ENCODE measurements at places on chromosomes 16 and 17. TPM values are rescaled to one million over a fixed set of nuclear protein-coding genes. Genes with fewer than 3 reads are reported as not detected.
A peak's percentile ranks its signal among the peaks of the same experiment; 100 is the strongest.

GAN gene
- total RNA-seq, result 14.8 TPM

DOC2A gene
- 9.7 TPM for total RNA-seq

DNA sequence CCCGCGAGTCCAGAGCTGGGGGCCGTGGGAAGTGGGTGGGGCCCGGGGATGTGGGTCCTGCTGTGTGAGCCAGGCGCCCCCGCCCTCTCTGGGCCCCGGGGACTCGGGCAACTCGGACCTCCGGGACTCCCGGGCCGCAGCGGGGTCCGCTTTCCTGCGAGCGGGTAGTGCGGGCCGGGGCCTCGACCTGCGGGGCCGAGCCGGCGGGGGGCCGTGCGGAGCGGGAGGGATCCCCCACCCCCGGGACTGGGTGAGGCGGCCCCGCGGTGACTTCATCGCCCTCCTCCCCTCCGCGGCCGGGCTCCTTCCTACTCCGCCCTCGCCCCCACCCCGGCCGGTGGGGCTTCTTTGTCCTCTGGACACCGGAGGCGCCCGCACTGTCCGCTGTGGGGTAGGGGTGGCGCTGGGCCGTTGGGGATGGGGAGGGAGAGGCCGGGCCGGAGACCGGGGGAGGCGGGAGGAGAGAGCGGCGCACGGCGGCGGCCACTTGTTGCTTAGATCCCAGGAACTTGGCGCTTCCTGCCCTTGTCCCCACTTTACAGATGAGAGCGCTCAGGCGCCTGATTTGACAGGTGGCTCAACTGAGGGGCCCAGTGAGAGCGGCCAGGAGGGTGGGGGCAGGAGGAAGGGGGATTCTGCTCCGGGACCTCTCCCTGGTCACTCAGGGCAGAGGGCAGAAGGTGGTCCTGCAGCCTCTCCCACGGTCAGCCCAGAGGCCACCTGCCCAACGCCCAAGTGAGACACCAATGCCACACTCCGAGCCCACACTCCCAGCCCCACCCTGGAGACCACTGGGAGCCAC is 874 bp downstream of the CMTM3 start:
- H3K27me3 ChIP-seq, result peaks cover 3% of the 10 kb centered on the region
- H3K4me3 ChIP-seq, result peak overlapping the region; percentile 82
- no peaks in the 10 kb centered on the region for H3K36me3 ChIP-seq
- no peak overlapping the region for H3K27ac ChIP-seq

DNA sequence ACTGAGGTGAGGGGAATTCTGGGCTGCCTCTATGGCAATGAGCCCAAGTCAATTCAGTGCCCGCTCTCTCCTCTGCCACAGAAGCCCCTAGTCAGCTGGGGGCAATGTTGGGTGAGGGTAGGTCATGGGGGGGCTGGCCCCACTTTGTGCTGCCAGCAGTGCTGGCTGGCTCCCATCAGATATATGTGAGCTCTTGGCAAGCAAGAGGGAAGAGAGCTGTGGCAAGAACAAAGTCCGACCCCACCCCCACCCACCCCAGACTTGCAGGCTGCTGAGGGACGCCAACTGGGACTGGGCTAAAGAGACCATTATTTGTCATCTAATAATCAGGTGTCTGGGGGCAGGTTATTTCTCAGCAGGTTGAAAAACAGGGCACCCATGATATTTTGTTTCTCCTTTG is 89.4 kb downstream of the YPEL2 start:
- no peak overlapping the region for H3K27ac ChIP-seq
- no peak for DNase-seq
- H3K4me3 ChIP-seq, result no peak overlapping the region

DNA sequence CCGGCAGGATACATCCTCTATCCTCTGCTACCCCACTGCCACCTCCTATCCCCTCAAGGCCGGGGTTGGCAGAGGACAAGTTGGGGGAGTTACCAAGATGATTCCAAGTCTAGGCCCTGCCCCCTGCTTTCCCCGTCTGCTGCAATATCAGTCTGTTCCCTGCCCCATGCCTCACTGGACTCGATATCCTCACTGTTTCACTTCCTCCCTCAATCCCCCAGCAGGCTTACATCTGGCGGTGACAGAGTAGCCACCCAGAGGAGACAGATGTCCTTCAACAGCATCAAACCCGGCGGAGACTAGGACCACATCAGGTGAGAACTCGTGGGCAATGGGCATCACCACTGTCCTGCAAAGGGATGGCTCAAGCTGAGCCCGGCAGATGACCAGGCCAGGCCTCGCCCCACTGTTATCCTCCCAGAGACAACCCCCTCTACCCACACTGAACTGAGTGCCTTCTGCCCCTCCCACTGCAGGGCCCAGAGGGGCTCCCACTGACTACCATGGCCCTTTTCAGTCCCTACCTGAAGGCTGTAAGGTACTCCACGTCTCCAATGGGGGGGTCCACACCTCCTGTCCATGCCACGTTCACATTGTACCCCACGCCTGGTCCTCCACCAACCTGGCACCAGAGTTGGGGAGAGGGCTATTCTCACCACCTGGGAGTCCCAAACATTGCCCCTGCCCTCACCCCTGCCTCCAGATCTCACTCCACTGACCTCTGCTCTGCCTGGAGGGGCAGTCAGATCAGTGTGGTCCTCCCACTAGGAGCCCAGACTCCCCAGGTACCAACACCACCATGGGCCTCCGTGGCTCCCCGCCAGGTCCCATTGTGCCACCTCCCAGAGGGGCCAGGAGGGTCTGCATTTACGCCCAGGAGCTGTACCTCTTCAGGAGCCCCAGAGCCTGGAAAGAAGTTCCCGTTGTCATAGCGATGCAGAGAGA is 9.6 kb downstream of the G6PC3 start:
- peaks cover 10% of the 10 kb centered on the region for H3K36me3 ChIP-seq
- DNase-seq, result no peak
- no peaks in the 10 kb centered on the region for H3K27me3 ChIP-seq
- no peak overlapping the region for H3K27ac ChIP-seq
- H3K4me1 ChIP-seq, result peaks cover 9% of the 10 kb centered on the region
- H3K4me3 ChIP-seq, result no peak overlapping the region

DNA sequence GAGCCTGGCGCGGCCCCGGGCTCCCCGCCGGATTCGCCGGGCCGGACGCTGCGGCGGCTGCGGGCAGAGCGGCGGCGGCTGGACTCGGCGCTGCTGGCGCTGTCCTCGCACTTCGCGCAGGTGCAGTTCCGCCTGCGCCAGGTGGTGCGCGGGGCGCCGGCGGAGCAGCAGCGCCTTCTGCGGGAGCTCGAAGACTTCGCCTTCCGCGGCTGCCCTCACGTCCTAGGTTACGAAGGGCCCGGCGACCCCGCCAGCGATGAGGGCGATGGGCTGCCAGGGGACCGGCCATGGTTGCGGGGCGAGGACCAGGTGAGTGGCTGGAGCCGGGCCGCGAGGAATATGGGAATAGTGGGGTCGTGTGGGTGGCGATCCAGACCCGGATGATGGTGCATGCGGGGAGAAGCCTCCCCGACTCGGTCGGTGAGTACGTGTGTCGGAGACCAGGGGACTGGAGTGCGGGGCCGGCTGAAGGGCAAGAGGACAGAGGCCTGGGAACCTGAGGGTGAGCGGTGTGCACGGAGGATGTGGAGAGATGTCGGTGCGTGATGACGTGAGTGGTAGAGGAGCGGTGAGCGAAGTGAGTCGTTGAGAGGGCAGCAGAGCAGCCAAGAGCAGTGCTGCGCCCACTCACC is 517 bp downstream of the RUNDC1 start:
- H3K27me3 ChIP-seq, result no peaks in the 10 kb centered on the region
- H3K4me1 ChIP-seq, result peaks cover 13% of the 10 kb centered on the region
- H3K4me3 ChIP-seq, result peak overlapping the region; percentile 99
- peak; percentile 74 for DNase-seq
- peak overlapping the region; percentile 98 for H3K27ac ChIP-seq
- peaks cover 5% of the 10 kb centered on the region for H3K36me3 ChIP-seq

GRCh38 chr16:86611525-86611855 is 33.1 kb downstream of the FOXL1 start:
- no peaks in the 10 kb centered on the region for H3K36me3 ChIP-seq
- H3K4me3 ChIP-seq, result no peak overlapping the region
- no peak for DNase-seq
- peaks cover 18% of the 10 kb centered on the region for H3K27me3 ChIP-seq

DNA sequence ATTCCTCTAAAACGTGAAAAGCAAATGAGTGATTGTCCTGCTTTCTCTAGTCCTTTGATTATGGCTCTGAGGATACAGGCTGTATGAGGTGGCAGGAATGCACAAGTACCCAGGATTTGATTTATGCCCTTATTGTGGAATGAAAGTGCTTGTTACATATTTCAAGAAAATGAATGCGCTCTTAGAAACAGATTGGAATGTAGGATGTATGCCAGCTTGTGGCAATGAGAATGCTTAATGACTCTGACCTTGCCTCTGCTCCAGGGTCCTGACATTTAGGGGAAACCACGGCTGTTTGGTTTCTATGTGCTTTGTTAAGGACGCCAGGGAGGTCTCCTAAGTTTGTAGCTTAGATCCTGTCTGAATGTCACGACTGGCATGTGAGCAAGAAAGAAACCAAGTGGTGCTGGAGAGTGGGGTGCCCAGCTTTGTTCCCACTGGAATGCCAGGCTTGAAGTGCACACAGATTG is 22.0 kb downstream of the PRCD start:
- H3K36me3 ChIP-seq, result peaks cover 36% of the 10 kb centered on the region
- peaks cover 37% of the 10 kb centered on the region for H3K4me1 ChIP-seq
- H3K4me3 ChIP-seq, result peak overlapping the region; percentile 61
- no peaks in the 10 kb centered on the region for H3K27me3 ChIP-seq

DNA sequence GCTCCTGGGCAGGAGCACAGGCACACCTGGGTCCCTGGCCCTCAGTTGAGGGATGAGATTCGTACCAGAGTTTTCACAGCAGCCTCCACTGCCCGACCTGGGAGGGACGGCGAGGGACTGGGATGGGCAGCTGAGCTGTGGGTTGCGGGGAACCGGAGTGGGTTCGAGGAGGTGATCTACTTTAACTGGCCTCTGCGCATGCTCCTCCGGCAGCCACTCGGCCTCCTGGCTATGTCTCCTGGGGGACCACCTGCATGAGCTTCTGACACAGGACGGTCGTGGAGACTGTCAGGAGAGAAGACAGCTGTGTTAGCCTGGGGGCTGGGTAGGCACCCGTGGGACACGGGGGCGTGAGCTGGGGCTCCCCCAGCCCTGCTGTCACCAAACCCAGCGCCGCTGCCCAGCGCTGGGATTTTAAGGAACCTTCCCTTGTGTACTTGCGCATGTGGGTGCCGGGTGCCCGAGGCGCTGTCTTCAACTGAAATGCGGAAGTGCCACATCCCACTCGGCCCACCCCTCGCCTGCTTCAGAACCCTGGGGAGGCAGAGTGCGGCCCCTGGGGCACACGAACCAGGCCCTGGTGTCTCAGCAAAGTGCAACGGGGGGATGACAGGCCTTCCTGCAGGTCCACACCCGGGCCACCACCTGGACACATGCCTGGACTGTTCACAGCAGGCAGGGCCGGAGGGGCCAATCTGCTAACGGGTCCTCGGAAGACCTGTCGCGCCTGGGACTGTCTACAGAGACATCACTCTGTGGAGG is 36.4 kb downstream of the SLC7A5 start:
- H3K36me3 ChIP-seq, result no peaks in the 10 kb centered on the region
- DNase-seq, result no peak
- H3K4me1 ChIP-seq, result no peaks in the 10 kb centered on the region

DNA sequence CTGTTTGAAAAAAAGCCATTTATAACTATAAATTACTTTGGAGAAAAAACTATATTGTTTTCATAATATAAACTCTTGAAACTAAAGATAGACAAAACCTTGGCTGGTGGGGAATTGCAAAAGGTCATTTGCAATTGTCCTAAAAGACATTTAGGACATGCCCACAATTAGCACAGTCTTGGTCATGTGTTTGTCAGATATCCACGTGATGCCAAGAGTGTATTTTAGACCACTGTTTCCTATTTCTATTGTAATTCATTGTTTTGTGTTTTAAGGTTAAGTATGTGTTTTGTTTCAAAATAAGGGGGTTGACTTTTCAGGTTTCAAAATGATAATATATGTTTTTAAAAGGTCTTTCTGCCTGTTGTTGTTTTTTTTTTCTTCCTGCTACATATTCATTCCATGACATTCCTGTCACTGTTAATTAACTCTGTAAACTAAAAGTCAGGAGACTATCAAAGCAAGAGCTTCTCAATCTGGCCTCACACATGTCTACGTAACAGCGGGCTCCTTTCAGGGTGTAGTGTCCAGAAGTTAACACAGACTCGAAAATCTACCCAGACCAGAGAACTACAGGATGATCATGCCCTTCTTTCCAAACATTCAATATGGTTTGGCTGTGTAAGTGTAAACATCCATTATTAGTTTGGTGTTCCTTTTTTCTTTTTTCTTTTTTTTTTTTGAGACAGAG is 58.7 kb downstream of the COG7 start:
- H3K4me1 ChIP-seq, result no peaks in the 10 kb centered on the region
- H3K4me3 ChIP-seq, result no peak overlapping the region
- DNase-seq, result no peak
- no peaks in the 10 kb centered on the region for H3K27me3 ChIP-seq
- peaks cover 20% of the 10 kb centered on the region for H3K36me3 ChIP-seq

GRCh38 chr17:80616705-80617104 is 72.1 kb downstream of the RPTOR start:
- peaks cover 23% of the 10 kb centered on the region for H3K4me1 ChIP-seq
- H3K36me3 ChIP-seq, result peaks cover 14% of the 10 kb centered on the region
- H3K27ac ChIP-seq, result no peak overlapping the region
- H3K27me3 ChIP-seq, result no peaks in the 10 kb centered on the region

GRCh38 chr16:81676066-81676882 is 102.8 kb upstream of the PLCG2 start:
- H3K27me3 ChIP-seq, result no peaks in the 10 kb centered on the region
- H3K36me3 ChIP-seq, result peaks cover 9% of the 10 kb centered on the region
- peak overlapping the region; percentile 48 for H3K27ac ChIP-seq
- H3K4me1 ChIP-seq, result peaks cover 6% of the 10 kb centered on the region
- no peak for DNase-seq
- H3K4me3 ChIP-seq, result no peak overlapping the region

DNA sequence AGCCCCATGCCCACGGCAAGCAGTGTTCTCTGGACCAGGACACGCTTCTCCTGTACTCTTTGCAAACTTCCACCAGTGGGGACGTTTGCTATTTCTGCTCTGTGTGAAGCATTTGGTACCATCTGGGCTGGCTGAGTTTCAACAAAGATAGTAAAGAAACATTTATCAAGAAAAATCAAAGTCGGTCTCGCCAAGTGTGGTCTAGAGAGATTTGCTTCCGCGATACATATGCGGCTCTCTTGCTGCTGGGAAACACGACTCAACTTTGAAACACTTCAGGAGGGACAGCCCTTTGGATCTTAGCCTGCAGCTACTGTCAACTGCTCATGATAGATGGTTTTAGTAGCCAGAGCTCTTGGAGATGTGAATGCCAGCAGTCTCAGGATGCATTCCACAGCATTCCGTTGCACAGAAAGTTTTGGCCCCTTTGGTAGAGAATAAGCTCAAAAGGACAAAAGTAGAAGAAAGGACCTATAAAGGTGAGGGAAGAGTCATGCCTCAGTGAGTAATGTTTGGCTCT is 168.2 kb upstream of the CACNG3 start:
- H3K4me1 ChIP-seq, result no peaks in the 10 kb centered on the region
- H3K27ac ChIP-seq, result no peak overlapping the region
- peaks cover 36% of the 10 kb centered on the region for H3K27me3 ChIP-seq
